ENCODE measurements at places on chromosomes 11 and 22.
A peak's percentile ranks its signal among the peaks of the same experiment; 100 is the strongest.

DNA sequence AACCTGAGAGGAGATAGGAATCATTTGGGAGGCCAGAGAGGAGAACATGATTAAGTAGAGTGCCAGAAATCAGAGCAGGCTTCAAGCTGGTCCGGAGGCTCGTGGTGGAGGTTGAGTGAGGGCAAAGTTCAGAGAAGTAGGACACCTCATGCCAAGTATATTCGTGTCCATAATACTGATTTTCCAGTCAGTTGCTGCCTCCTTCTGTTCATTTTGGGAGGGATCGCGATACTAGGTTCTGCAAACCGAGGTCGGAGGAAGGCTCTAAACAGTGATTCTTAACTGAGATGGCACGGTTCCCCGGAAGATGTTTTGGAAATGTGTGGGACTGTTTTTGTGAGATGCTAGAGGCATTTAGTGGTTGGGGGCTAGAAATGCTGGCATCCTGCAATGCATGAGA lies 13.6 kb upstream of the CD3E start:
- DNase-seq = peak; percentile 48

DNA sequence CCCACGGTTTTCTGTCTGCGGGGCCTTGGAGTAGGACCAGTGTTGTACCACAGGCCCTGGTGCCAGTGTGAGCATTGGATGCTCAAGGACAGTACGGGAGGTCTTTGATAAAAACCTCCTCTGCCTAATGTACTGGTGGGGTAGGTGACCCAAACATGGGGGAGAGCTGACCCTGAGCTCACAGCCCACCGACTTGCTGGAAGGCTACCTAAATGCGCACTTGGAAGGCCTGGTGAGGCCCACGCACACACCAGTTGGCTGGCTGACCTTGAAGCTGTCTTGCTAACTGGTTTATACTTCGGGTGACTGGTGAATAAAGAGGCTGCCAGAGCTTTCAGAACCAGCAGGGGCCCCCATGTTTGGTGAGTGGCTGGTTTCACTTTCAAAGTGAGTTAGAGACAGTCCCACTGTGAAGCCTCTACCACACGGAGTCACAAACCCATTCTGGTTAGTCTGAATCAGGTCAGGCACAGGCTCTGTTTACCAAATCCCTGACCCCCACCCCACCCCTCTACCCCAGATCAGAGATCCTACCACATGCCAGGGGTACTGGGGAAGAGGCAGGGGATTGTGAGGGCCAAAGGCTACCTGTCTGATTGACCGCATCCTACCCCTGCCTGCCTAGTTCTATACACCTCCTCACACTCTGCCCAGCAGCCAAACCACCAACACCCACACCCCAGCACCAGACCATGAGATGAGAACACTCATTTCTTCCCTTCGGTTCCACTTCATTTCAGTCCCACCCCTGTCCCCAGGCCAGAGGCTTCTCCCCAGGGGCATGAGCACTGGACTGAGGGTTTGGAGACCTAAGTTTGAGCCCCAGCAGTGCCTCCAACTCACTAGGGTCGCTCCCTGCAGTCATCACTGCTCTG lies 12.7 kb upstream of the IL2RB start:
- peak; percentile 87 for DNase-seq

DNA sequence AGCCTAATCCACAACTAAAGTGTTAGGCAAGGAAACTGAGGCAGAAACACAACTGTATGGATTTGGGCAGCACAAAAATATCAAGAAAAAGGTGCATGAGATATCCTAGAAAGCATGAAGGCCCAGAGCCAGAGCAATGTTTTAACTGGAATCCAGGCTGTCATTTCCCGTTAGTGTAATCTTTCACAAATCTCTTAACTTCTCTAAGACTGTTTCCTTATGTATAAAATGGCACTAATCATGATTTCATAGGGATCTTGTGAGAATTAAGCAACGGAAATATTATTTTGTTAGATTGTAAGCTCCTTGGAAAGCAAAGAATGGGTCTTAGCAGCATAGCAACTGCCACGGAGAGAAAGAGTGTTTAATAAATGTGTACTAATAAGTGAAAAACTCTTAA lies 14.7 kb upstream of the SYTL2 start:
- no peak for DNase-seq

DNA sequence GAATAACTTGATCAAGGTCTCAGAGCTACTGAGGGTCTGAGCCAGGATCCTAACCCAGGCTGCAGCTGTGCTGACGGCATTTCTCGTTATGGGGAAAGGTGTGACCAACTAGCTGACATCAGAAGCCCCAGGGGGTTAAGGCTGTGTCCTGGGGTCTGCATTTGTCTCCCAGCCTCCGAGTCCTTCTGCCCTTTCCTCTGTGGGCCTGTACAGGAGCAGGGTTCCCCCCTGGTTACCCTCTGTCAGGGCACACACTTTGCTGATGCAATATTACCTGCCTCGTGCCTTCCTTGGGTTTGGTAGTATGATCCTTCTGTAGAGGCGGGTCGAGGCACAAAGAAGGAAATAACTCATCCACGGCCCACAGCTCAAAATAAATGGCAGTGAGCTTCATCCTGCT lies 183.0 kb downstream of the TBC1D22A start:
- no peak for DNase-seq

DNA sequence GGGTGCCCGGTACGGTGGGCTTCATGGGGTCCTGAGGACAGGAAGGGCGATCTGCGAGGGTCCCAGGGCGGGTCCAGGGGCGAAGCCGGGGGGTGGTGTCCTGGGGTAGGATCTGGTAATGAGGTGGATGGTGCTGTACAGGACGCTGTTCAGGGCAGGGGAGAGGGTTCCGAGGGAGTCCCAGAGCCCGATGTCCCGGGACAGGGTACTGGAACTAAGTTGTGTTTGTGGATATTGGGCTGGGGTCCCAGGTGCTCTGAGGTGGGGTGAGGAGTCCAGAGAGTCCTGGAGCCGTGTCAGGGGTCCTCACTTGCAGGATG lies 426 bp downstream of the LZTR1 start:
- DNase-seq = no peak

- peak; percentile 59 for DNase-seq
Measured at GRCh38 chr11:45922425-45923082, at the start of gene LARGE2. TSS of gene LARGE2 (plus strand) at chr11:45922656. CDS start at chr11:45922883, 227 bp downstream.

DNA sequence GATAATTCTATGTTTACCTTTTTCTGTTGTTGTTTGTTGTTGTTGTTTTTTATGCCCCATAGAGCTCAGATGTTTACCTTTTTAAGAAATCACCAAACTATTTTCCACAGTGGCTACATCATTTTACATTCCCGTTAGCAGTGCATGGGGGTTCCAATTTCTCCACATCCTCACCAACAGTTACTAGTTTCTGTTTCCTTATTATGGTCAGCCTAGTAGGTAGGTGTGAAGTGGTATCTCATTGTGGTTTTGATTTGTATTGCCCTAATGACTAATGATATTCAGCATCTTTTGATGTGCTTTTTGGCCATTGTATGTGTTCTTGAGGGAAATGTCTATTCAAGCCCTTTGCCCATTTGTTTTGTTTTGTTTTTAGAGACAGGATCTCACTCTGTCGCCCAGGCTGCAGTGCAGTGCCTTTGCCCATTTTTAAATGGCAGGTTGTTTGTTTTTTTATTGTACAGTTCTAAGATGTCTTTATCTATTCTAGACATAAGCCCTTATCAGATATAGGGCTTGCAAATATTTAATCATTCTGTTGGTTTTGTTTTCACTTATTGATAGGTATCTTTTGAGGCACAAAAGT lies 27.5 kb downstream of the CHEK2 start:
- no peak for DNase-seq

- no peak for DNase-seq
Measured at GRCh38 chr11:117770061-117770460, 27.0 kb downstream of the DSCAML1 start.

DNA sequence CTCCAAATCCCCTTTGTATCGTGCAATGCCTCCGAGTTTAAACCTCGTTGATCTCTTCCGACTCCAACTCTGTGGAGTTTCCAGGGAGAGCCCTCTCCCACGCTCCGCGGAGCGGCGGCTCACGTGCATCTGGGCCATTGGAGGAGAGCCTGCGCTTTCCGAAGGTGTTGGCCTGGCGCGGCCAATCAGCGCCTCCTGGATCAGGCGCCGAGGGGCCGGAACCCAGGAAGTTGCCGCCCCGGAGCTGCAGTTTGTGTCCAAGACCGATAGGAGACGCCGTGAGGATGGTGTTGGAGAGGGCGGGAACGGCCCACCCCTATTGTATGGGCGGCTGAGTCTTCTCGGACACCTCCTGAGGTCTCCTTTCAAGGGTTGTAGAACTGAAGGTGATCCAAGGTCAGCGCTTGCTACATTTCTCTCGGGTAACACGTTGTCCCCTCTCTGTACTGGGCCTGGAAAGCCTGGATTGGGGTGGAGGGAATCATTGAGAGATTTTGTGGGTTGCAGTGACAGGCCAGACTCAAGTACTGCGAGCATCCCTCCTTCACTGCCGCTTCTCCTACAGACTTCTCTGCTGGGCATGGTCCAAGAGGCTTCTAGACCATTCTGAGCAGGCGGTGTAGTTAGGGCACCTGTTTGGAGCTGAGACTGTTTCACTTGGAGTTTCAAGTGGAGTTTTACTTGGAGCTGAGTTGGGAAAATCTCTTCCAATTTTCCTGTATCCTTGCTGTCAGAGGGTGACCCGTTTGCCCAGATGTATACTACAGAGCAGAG lies 1.7 kb downstream of the ADAMTS15 start:
- no peak for DNase-seq

GRCh38 chr11:123152951-123153350 lies 42.1 kb downstream of the CLMP start:
- no peak for DNase-seq

DNA sequence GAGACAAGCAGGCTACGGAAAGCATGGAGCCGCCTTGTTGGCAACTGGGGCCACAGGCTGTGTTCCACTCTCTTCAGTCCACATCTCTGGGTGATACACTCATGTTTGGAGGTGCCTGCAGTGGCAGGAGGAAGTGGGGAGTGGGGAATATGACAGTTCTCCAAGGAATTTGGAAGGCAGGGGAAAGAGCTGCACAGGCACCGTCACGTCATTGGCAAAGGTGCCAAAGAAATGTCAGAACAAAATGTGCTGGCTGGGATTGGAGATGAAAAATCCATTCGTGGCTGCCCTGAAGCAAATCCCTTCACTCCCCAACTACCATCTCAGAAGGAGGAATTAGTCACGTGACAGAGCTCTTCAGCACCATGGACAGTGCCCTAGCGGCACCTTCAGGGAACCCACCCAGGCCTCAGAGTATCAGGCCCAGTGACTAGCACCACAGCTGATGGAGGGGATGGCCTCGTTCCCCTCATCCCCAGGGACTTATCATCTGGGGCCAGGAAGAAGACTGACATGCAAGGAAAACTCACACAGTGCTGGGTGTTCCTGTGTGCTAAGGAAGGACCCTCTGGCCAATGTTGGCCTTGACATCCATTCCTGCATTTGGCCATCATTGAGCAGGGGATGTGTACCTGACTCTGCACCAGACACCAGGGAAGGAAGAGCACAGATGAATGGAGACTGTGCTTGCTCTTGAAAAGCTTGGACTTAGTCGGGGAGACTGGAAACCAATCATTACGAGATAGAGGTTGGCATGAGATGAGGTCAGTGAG lies 48.5 kb upstream of the PRDM11 start:
- no peak for DNase-seq

- DNase-seq = peak; percentile 79
Measured at GRCh38 chr11:125348674-125349309, 147.3 kb downstream of the FEZ1 start.

GRCh38 chr11:2463766-2464277 lies 19.0 kb downstream of the KCNQ1 start:
- DNase-seq = peak; percentile 18

- DNase-seq = no peak
Measured at GRCh38 chr11:21285104-21285503, 615.7 kb downstream of the NELL1 start.

GRCh38 chr22:17891481-17892167 lies 117.4 kb upstream of the BID start:
- DNase-seq = no peak

DNA sequence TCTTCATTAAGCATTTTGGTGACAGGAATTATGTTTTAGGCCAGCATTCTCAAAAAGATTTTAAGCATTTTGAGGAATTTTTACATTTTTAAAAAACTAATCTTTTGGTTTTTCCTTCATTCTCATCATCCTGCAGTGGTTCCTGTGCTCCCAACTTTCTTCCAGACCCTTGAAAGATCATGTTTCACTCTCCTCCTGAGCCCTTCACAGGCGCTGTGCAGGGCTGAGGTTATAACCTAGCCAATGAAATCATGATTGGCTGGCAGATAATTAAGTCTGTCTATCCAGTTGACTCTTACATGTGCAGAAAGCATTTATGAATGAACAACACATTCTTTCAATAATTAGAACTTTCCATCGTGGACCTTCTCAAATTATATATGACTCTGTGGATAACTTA lies 226.3 kb downstream of the DDX10 start:
- no peak for DNase-seq

GRCh38 chr11:72015511-72016061 lies 16.9 kb downstream of the IL18BP start:
- peak; percentile 41 for DNase-seq

- no peak for DNase-seq
Measured at GRCh38 chr11:57124505-57124904, 57.2 kb upstream of the LRRC55 start.

DNA sequence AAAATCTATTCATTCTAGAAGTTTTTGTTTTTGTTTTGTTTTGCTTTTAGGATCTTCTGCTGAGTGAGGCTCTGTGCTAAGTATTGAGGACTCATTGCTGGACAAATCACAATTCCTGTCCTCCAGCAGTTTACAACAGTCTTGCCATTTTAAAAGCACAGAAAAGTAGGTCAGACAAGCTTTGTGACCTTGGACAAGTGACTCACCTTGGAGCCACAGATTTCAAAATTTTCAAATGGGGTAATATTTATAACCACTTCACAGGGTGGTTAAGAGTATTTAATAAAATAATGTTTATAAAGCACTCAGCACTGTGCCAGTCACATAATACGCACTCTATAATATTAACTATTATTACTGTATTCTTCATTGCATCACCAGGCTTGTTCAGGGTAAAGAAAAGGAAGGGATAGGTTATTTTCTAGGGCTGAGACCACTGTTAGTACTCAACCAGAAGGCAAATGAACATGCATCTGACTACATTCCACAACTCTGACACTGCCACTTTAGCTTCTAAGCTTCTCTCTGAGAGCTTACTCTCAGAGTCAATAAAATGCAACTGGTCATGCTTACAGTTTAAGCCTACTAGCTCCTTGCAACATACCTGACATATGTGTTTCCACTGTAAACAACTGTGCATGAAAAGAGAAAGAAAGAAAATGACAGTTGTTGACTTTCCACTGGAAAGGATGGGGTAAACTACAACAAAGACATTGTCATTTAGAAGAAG lies 63.2 kb upstream of the FIBIN start:
- no peak for DNase-seq

Data from GM13976 (cell line).